HT1080 (cell line): ENCODE measurements at places on chromosomes 4 and X.

DNA sequence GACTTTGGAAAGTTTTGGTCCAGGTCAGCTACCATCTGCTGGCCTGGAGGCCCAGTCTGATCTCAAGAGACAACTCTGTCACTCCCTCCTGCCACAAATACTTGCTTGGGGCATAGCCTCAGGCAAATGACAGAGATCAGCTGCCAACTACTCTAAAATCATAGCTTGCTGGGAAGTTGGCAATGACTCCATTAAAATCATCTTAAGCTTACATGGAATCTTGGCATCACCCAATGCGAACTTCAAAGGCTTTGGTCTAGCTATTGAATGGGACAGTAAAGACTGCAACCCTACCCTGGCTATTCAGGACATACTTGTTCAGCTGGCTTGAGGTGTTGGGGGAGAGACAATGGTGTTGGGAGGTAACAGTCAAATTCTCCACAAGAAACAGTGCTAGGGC, 7.0 kb upstream of the USO1 start:
- DNase-seq: no peak

GRCh38 chrX:10875995-10876394, 235.1 kb upstream of the HCCS start:
- no peak for DNase-seq

GRCh38 chrX:151287954-151288353, 109.1 kb upstream of the VMA21 start:
- no peak for DNase-seq

- DNase-seq: no peak
Measured at GRCh38 chrX:134760650-134761049, 102.4 kb upstream of the PLAC1 start.

DNA sequence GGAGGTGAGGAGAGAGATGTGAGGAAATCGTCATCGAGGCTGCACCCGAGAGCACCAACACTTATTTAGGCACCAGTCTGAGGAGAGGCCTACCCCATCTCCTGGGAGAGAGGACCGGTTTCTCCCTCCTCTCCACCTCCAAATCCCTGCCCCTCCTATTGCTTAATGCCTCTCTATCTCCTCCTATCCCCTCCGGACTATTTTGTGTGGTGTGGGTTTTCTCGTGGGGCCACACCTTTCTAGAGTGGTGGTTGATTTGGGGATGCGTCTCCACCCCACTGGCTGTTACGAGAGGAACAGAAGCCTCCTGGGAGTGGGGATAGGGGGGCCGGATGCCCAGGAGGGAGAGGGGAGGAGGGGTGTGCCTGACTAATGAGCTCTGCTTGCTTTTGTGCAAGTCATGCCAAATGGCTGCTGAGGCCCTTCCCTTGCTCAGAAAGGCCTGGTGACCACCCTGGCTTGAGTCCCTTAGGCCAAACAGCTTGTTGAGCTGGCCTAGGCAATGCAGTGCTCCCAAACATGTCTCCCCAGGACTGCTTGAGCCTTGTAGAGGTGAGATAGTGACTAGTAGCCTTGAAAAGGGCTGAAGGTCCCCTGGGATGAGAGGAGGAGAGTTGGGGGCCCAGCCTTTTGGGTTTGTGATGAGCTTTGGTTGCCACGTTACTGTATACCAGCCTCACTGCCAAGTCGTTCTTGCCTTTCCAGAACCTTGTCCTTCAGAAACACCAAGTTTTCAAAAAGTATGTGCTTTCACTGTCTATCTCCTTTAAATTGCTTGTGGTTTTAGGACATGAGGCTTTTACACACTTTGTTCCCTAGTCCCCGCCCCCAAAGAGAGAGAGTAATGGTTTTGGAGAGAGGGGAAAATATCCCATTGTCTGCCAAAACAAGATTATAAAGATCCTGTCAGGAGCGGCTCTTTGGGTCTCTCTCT, 1.2 kb downstream of the MSN start:
- peak; percentile 68 for DNase-seq

DNA sequence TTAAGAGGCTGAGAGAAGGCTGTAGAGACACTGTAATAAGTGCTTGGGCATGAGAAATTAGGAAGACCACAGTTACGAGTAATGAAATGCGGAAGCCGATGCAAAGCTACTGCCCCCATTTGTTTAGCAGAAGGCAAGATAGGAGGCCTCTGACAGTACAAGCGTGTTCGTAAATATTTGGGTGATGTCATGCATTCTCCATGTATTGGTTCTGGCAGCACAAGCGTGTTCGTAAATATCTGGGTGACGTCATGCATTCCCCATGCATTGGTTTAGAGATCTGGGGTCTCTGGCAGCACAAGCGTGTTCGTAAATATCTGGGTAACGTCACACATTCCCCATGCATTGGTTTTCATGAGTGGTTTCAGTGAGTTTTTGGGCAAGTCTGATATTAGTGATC, 661.5 kb upstream of the FRG1 start:
- DNase-seq: no peak

- peak; percentile 14 for DNase-seq
Measured at GRCh38 chr4:82044141-82044993, 329.4 kb downstream of the HNRNPD start.

GRCh38 chr4:3413675-3414420, 27.9 kb upstream of the HGFAC start:
- DNase-seq: no peak

- DNase-seq: no peak
Measured at GRCh38 chrX:119775517-119776238, 15.8 kb downstream of the RPL39 start.

GRCh38 chrX:16971694-16972093, 25.2 kb downstream of the REPS2 start:
- DNase-seq: no peak

GRCh38 chr4:119031218-119031617, 104.4 kb upstream of the MYOZ2 start:
- no peak for DNase-seq

GRCh38 chr4:141314627-141315026, 93.9 kb downstream of the ZNF330 start:
- DNase-seq: no peak

DNA sequence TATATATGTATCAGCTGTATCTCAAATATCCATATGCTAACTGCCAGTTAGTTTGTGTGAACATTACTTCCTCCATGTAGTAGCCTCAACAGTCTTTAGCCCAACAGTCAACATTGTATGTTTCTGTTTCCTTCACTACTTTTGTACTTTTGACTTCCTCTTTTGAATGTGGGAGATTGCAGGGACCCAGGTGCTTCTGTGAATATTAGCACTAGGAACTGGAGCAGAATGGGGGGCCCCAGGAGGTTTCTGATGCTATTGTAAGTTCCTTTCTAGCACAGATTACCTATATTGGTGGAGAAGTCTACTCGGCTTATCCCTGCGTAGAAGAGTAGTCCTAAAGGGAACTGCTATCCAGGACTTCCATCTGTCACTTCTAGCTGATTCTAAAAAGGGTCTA, 2.3 kb downstream of the PLAC8 start:
- DNase-seq: no peak

- DNase-seq: no peak
Measured at GRCh38 chrX:139287155-139287924, 243.2 kb upstream of the F9 start.

DNA sequence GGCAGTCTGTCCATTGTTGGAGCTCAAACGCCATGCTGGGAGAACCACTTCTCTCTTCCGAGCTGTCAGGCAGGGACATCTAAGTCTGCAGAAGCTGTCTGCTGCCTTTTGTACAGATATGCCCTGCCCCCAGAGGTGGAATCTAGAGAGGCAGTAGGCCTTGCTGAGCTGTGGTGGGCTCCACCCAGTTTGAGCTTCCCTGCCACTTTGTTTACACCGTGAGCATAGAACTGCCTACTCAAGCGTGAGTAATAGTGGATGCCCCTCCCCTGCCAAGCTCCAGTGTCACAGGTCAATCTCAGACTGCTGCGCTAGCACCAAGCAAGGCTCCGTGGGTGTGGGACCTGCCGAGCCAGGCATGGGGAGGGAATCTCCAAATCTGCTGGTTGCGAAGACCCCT, 145.7 kb downstream of the VSIG4 start:
- DNase-seq: peak; percentile 22

DNA sequence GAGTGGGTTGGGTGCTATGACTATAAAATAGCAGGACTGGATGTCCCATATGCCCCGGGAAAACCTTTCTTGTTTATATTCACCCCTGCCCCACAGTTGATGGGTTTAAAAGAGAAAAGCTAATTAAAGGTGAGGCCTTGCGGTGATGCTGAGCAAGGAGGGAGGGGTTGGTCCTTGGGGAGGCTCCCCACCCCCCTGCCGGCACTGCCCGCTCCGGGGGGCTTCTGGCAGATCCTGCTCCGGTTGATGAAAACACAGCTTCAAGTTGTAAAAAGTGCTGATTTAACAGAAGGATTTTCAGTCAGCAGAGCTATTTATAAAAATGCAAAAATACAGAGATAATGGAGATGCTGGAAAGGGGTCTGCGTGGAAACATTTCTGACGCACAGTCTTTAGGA, 68.6 kb downstream of the MTMR1 start:
- no peak for DNase-seq

- no peak for DNase-seq
Measured at GRCh38 chr4:99033956-99034355, 38.4 kb downstream of the METAP1 start.

DNA sequence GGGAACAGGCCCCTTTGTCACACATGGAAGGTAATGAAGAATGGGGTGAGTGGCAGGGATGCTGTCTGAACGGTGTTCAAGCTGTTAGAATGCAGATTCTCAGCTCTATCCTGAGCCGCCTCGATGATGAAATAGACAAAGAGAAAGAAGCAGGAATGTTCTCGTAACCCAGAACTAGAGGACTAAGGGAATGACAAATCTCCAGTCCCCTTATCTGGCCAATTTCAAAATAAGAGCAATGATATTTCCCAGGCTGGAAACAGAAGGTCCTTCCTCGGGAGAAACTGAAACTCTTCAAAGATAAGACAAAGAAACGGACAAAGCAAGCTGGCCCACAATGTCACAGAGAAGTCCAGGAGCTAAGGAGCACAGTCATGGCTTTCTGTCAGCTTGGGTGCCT, 29.5 kb upstream of the MTNR1A start:
- DNase-seq: no peak

DNA sequence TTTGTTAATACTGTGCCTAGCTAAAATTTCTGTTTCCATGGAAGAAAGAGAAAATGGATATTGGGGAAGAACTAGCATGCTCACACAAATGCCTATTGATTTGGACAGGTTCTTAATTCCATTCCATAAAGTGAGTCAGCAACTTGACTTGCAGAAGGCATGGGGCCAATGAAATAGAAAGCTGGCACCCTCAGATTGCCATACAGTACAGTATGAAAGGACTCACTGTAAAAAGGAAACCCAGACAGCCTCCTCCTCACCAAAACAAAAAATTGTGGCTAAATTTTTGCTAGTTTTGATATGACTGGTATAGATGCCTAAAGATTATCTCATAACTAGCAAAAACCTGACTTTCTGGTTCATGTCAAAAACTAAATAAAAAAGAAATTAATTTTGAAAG, 11.2 kb upstream of the TAB3 start:
- peak; percentile 27 for DNase-seq

- DNase-seq: no peak
Measured at GRCh38 chr4:54806351-54806750, 148.6 kb downstream of the KIT start.

DNA sequence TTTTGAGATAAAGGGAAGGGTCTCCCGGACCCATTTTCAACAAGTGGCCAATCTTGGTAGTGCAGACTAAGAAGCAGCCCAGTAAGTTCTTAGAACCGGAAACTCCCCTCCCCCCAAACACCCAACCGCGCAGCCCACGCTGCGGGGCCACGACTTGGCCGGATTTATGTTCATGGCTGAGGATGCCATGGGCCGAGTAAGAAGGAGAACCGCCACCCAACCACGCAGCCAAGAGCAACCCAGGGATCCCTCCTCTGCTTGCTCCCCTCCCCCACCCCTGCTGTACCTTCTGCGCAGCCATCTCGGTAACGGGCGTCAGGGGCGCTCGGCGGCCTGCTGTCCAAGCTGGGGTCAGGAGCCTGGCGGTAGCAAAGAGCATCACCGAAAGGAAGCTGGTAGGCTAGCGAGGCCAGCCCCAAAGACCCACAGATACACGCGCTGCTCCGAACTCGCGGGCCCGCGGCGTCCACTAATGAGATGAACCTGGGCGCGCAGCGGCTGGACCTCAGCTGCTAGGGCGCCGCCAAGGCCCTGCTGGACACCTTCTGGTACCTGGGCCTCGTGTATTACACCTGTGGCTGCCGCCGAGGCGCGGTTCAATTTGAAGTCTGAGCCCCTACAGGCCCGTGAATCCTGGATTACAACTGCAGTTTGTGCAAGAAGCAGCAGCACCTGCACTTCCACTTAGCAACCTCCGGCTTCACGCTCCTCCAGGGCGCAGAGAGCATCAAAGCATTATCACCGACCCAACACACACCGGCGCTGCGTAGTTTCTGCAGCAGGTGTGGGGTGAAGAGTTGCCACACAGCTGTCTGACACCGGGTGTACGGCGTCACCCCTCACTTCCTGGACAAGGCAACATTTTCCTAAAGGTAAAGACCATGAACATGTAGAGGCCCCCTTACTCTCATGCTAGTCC, 63.4 kb downstream of the NUDT10 start:
- DNase-seq: no peak

- DNase-seq: no peak
Measured at GRCh38 chrX:75748431-75748830, 36.6 kb downstream of the MAGEE2 start.

- DNase-seq: peak; percentile 34
Measured at GRCh38 chrX:20530406-20530921, 263.8 kb upstream of the RPS6KA3 start.

DNA sequence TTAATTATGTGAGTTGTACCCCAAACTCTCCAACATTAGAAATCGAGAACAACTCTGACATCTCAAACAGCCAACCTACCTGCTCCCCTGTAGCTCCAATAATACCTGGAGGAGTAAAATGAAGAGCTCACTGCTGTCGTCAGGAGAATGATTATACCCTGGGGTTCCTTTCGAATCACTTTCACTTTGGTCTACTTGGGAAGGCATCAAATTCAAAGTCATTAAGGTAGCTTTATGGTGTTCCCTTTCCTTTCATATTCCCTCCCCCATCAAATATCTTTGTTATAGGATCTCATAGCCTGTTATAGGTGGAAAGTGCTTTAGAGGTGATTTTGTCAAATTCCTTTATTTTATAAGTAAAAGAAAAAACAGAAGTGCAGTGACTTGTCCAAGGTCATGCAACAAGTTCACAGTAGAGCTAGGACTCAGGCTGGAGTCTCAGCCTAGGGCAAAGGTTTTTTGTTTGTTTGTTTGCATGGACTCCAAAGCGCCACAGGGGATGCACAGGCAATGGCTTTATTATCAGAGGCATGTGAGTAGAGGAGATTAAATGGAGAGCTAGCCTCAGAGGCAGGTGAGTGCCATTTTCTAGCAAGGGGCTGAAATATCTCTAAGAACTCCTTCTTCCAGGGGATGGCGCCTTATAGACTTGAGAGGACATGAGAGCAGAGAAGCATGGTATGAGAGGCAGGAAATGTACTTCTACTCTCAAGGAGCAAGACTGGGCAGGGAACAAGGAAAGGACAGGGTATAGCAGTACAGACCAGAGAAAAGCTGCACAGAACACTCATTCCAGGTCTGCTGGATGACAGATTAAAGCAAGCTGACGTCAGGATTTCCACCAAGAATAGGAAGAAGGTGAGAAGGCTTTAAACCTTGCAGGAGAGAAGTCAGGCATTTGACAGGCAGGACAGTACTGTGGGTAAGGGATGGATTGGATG, 262.1 kb upstream of the GPC4 start:
- no peak for DNase-seq
